Activated T-helper 2 cell treated with anti-CD3 and anti-CD28 coated beads, Interferon-gamma antibody, Interleukin-2, Interleukin-4, amounts not matched to agents 10 μg/mL and 5 μg/mL and 100 μg/mL, durations not matched to agents 14 hours and 24 hours and 36 hours (primary cell): ENCODE measurements at places on chromosomes 2 and 18. TPM values are rescaled to one million over a fixed set of nuclear protein-coding genes. Genes with fewer than 3 reads are reported as not detected.

DNA sequence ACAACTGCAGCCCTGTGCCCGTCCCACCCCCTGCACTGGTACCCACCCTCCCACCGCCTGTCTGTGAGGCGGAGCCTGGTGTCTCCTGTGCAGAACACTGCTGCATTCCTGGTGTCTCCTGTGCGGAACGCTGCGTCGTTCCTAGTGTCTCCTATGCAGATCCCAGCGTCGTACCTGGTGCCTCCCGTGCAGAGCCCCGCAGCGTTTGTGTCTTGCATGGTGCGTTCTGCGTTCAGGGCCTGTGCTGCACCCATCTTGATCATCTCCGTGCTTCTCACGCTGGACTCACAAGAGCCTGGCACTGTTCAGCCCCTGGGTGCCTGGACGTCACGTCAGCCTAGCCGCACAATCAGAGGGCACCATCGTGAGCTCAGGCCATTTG, 248.6 kb upstream of the SALL3 start:
- no peak for DNase-seq

The ZNF519 gene
- total RNA-seq = 21.3 and 24.2 TPM in 2 replicates

DNA sequence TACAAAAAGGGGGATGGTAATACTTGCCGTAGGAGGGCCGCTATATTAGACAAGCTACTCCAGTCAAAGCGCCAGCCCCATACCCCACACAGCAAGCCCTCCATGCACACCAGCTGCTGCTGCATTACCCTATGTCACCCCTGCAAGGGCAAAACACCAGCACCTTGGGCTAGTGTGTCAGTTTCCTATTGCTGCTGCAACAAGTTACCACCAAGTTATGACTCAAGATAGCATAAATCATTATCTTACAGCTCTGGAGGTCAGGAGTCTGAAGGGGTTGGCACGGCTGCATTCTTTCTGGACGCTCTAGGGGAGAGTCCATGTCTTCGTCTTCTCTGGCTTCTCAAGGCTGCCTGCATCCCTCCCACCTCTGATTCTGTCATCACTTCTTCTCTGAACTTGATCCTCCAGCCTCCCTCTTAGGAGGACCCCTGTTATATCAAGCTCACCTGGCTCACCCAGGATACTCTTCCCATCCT, 88.6 kb upstream of the ACAA2 start:
- no peak for DNase-seq

The ACMSD gene
- total RNA-seq = not detected in 2 replicates

- DNase-seq = no peak
Observed at GRCh38 chr2:120064664-120065063, 51.8 kb downstream of the EPB41L5 start.

The SLC39A10 gene
- 27.2 and 27.6 TPM in 2 replicates for total RNA-seq

The AQP12A gene
- total RNA-seq = not detected in 2 replicates

DNA sequence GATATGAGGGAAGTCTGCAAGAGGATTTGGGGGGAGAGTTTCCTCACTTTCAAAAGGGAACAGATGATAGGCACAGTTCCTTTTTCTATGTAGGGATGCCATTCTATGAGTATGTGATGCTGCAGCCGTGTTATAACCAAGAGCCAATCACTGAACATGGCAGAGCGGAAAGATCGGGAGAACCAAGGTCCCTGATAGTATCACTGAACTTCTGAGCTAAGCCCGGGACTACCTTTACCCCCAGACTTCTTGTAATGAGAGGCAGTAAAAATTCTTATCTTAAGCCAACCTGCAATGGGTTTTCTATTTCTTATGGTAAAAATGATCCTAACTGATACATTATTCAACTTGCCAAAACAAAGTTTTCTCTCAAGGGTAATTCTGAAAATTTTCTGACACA, 21.6 kb upstream of the SLC1A4 start:
- no peak for DNase-seq

The CPLX4 gene
- not detected in 2 replicates for total RNA-seq

DNA sequence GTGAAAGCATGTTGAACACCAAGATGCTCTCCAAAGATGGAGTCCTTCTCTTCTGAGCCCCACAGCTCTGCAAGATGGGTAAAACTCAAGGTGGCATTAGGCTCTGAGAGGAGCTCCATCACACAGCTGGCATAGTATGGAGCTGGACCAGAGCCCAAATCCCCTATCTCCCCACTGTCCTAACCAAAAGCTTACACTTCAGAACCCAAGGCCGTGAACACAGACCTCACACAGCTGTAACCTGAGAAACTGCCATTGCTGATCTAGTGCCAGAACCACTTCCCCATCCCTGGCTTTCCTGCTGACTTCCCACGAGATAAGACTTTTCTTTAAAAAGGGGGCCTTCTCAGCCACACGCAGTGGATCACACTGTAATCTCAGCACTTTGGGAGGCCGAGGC, 25.0 kb downstream of the TTC32 start:
- DNase-seq = no peak

GRCh38 chr2:105737980-105738657, 6.6 kb upstream of the NCK2 start:
- DNase-seq = no peak

DNA sequence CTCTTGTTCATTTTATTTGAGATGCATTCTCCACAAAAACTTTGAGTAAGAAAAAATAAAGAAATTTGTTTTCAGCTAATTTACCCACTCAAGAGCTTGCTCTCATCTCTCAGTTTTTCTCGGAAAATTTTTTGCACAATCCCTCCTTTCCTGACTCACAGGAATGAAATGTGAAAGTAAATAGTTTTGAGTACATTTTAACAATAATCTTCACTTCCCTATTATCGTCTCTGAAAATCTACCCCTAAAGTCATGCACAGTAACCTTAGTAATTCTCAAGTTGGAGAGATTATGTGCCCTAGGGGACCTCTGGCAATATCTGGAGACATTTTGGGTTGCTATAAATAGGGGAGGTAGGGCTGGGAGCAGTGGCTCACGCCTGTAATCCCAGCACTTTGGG, 2.6 kb downstream of the CYB5A start:
- DNase-seq = no peak

DNA sequence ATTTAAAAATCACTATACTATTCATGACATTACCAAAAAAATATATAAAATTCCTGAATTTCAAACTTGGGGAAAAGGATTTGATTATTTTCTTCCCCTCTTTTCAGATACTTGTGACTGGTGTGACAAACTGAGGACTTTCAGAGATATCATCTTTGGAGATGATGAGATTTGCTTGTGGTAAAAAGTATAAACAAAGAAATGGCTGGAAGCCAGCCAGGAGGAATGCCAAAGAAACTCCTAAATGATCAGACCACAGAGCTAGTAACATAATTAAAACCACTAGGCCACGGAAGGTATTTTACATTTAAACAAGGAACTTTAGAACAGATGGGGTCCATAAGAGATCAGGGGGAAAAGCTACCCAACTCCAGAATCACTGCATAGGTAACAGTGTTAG, 58.7 kb downstream of the PIGN start:
- no peak for DNase-seq

DNA sequence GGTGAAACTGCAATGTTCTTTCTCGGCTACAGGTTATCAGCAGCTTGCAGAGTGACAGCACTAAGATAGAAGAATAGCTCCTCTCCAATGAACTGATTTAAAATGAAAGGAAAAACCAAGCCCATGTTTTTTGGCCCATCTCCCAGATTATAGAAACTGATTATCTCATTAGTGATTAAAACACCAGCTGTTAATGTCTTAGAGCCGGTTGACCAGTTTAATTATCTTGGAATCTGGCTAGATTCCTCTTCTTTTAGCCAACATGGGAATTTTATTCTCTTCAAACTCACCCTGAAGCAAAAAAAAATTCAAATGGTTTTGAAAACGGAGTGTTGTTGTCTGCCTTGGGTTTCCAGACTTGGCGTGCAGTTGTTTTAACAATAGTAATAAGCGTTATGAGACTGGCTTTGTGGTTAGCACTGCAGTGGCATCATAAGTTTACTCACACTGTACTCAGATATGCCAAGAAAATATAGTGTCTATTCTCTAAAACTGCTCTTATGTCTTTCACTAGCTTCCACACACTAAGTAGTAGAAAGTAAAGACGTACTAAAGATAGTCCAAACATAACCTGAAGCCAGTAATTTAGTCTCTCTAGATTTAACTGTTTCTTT, 665.3 kb downstream of the STK39 start:
- no peak for DNase-seq

DNA sequence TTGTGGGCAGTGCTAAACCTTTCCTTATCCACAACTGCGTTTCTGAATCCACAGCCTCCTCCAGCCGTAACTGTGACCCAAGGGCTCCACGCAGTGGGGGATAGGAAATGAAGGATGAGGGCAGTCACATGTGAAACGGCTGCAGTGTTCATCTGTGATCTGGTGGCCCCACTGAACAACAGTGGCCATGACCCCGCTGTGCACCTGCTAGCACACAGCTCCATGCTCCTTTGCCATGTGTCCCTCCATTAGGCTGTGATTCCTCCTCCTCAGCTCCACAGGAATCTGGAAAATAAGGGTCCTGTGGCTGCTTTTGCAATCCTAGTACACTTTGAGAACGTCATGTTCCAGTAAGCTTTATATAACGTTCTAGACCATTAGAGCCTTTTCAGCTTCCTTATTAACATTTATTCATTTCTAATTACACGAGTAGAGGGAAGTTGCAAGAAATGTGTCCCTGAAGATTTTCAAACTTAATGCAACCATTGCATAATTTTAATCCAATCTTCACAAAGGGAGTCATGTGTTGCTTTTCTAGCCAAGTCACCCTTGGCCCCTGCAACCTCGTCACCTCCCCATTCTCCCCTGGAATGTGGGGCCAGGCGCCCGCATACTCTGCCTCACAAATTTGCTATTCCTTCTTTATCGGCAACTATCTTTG, 7.1 kb upstream of the NAPG start:
- no peak for DNase-seq

The DSG2 gene
- total RNA-seq = 1.4 and 1.7 TPM in 2 replicates

- DNase-seq = no peak
Observed at GRCh38 chr18:76621782-76622495, 126.9 kb upstream of the ZNF516 start.

The OTOS gene
- not detected in 2 replicates for total RNA-seq

- no peak for DNase-seq
Observed at GRCh38 chr18:40124107-40124506, 1830.9 kb upstream of the PIK3C3 start.

The NAT8 gene
- not detected in 2 replicates for total RNA-seq

The HRH4 gene
- 0.16 and 0.21 TPM in 2 replicates for total RNA-seq

- DNase-seq = no peak
Observed at GRCh38 chr18:23920054-23920453, 94.5 kb upstream of the TTC39C start.

The KIAA2012 gene
- not detected in 2 replicates for total RNA-seq

- no peak for DNase-seq
Observed at GRCh38 chr2:163121483-163121882, 282.9 kb upstream of the KCNH7 start.

DNA sequence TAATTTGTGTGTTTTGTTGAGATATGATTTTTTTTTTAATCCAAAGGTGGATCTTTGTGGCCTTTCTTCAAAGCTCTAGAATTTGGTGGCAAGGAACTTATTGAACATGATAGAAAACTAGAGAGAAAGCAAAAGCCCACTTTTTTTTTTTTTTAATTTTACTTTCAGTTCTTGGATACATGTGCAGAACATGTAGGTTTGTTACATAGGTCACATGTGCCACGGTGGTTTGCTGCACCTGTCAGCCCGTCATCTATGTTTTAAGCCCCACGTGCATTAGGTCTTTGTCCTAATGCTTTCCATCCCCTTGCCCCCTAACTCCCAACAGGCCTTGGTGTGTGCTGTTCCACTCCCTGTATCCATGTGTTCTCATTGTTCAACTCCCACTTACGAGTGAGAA, 135.9 kb downstream of the RHBDD1 start:
- DNase-seq = no peak

DNA sequence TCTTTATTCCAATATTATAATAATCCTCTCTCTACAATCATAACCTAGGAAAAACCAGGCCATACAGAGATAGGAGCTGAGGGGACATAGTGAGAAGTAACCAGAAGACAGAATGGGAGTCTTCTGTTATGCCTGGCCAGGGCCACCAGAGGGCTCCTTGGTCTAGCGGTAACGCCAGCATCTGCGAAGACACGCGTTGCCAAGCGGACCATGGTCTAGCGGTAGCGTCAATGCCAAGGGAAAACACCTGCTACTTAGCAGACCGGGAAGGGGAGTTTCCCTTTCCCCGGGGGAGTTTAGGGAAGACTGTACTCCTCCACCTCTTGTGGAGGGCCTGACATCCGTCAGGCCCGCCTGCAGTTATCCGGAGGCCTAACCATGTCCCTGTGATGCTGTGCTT, 36.6 kb downstream of the ARL6IP6 start:
- no peak for DNase-seq

- no peak for DNase-seq
Observed at GRCh38 chr2:59630789-59631188, 922.7 kb downstream of the BCL11A start.

The HTR2B gene
- total RNA-seq = not detected in 2 replicates

The LCT gene
- total RNA-seq = 0.53 and 0.55 TPM in 2 replicates

DNA sequence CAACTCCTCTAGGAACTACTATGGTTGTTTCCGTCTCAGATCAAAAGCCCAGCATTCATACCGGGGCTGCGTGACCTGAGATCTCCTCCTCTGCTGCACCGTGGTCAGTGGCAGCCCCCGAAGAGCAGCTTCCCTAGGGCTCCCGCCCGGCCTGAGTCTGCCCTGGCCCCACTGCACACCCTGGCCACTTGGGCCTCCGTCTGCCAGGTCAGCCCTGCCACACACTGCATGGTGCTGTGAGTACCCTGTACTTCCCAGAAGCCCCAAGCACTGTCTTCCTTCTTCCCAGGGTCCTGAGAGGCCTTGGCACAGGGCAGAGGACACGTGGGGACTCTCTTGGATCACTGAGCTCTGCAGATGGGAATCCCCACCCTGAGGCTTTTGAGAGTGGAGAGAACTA, 81.5 kb upstream of the GPC1 start:
- no peak for DNase-seq

GRCh38 chr18:60411715-60412114, 39.1 kb upstream of the MC4R start:
- no peak for DNase-seq

- no peak for DNase-seq
Observed at GRCh38 chr2:118224895-118225311, 136.6 kb downstream of the INSIG2 start.

DNA sequence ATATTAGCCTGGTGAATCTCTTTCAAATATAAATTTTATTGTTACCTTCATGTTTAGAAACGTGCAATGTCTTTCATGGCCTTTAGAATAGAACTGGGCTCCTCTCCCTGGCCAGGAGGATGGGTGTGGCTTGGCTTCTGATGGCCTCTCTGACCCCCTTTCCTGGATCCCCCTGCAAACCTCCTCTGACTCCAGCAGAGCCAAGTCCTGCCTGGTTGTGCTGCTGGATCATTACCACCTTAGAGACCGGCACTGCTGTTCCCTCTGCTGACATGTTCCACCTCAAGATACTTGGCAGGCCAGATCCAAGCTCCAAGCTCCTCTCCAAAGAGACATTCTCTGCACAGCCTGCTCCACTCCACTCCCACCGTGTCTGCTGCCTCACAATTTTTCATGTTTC, 823.8 kb upstream of the HS6ST1 start:
- no peak for DNase-seq

- DNase-seq = no peak
Observed at GRCh38 chr18:29849144-29849543, 1193.4 kb downstream of the DSC3 start.

DNA sequence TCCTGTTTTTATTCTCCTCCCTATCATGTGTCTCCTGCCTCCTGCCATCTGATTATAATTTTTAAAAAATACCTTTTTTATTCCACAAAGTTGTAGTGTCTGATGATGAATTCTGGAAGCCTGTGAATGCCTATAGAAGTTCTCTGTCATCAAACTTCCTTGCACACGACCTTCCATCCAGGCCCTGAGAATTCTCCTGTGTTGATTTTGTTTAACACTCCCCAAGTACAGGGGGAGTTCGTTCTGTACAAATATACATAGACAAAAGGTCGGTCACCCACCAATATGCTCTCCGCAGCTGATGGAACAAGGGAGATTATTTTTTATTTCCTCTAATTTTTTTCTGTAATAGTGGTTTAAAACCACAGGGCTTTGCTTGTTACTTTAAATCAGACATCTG, 232.5 kb downstream of the PIEZO2 start:
- DNase-seq = no peak
